AG08396 (cell line): ENCODE measurements at places on chromosomes 6 and 20.

DNA sequence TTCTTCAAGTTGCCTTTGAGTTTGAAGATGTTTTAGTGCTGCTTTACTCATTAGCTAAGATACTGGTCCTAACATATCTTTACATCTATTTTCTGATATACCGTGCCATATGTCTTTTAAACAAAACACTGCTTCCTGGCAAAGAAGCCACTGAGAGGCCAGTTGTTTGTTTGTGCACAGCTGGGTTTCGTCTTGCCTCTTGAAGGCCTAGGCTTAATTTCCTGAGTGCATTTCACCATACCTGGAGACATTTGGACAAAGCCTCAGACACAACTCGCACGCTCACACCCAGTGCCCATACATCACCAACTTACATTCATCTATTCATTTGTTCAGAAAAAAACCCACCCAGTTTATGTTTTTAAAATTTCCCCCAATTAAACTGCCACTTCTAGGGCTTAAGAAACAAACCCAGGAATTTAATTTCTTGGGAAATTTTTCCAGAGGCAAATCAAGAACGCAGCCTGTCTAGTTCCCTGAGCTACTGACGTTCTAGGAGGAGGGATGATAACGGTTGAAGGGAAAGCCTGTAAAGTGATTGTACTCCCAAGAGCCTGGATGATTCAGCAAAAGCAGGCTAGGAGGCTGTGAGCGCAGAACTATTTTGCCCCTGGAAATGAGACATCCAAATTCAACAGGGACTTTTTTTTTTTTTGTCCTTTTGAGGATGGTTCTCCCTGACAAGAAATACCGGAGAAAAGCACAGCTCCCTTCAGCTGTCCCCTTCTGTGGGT, 77.7 kb downstream of the OLIG3 start:
- DNase-seq = peak; percentile 24

- DNase-seq = no peak
These were observed 13.2 kb upstream of the PARD6B start for GRCh38 chr20:50717974-50718761.

- DNase-seq = no peak
These were observed 67.8 kb upstream of the ADGRF4 start for GRCh38 chr6:47630587-47630986.

DNA sequence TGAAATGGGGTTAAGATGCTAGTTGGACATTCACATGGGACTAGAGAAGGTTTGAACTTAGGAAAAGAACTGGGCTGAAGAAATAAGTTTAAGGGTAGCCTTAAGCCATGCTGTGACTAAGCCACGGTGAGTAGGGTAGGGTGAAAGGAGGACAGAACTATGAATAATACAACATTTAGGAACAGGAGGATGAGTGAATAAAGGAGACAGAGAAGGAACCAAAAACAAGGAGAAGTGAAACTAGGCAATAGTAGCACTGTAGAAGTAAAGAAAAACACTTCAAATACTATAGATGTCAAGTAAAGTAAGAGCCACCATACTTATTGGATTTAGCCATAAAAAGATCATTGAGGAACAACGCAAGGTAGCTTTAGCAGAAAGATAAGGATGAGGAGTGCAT, 111.2 kb downstream of the KCNQ5 start:
- DNase-seq = no peak

DNA sequence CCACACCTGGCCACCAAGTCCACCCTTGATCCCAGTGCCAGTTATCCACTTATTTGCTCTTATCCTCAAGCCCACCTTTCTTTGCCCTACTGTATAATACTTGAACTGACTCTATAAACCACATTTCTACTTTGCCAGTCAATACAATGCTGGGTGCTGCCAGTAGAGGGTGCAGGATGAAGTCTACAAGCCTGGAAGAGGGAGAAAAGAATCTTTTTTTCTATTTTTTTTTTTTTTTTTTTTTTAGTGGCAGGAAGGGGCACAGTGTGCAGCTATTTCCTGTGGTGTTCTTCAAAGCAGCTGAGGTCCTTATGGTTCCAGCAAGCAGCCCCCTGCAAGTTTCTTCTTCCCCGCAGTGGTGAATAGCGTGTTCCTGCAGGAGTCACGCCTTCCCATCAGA, 22.2 kb upstream of the GABRR1 start:
- peak; percentile 20 for DNase-seq

DNA sequence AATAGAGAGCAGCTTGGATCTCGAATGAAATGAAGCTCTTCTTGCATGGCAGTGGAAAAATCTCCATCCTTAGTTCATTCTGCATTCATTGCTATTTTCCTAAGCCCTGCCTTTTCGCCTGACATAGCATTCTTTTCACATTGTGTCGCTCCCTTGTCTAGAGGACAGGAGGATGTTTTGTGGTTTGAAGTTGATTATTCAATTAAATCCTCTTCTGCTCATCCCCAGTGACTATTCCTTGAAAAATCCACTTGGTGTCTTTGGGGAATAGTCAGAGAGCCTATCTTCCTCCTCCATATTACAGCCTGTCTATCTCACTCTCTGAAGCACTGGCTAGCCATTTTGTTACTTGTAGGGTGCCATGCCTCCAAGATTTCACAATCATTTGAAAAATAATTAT, 161.2 kb downstream of the KLHL32 start:
- no peak for DNase-seq

DNA sequence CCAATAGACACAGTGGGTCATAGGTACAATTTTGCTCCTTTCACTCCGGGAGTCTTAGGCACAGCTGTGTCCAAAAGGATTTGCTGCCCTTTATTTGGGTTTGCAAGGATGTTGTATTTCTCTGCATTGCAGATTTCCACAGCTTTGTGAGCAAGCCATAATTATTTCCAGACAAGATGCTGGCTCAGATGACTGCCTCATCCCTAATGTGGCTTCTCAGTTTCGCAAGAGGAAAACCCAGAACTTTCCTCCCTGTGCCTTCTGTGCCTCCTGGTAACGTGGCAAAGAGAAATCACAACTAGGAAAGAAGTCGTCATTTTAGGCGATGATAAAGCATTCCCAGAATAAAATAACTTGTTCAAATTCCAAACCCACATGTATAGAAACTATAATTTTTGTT, 33.7 kb downstream of the FAM50B start:
- peak; percentile 53 for DNase-seq

DNA sequence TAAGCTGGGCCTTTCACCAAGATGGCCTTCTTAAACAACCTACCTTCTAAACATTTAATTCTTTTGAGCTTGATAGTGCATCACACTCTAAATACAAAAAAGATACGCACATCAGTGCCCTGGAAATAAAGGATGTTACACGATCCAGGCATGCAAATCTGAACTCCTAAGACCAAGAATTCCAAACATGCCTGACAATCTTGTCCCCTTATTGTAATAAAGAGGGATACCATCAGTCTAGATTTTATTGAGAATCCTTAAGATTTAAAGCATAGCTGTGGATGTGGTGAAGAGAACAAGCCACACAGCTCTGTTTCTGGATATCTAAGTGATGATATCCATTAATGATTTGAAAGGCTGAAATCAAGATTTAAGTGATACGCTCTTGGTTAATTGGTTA, 13.0 kb downstream of the ZNF451 start:
- DNase-seq = no peak

- no peak for DNase-seq
These were observed 99.3 kb upstream of the BMP5 start for GRCh38 chr6:55974688-55975087.

DNA sequence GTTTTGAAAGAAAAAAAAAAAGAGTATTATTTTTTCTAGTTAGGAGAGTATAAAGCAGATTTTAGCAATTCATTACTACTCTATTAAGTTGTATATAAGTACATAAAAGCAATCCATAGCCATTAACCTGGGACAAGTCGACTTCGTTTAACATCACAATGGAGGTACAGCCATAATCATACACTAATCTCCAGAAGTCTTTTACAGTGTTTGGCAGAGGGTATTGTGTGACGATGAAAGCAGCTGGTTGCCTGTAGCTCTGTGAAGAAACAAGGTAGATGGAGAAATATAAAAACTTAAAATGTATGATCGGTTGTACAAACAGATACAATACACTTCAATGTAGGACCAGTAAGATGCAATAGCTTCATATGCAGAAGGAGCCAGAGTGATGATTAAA, 75.9 kb upstream of the THEMIS start:
- DNase-seq = no peak

DNA sequence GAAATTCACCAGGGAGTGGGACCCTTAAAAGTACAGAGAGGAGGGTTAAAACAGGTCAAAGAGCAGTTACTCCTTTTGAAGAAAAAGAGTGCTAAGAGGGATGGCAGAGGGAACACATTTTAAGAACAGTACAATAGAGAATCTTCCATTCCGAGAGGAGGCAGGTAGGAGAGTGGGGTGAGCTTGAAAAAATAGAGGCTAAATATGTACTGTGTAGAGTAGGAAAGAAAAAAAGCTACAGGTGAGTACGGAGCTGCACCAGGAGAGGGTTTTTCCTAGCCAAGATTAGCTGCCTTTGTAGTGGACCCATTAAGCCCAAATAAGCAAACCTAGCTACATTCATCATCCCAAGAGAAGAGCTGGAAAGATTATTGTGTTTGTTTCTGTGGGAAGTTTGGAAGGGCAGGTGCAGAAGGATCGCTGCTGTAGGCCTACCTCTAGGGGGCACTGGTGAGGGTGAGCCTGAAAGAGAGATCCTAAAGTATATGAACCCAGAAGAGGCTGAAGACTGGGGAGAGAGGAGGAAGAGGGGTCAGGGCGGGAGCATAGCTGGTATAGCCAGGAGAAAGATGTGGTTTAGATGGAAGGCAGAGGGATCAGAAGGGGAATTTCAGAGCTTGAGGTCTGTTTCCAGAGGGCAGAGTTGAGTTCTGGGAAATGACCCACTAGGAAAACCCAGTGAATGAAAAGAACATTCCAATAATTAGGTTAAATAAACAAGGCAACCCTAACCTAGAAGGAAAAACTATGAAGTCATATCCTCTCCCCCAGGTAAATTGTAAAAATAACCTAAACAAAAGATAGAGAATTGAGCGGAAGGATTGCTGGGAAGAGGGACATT, 50.2 kb upstream of the HINT3 start:
- DNase-seq = peak; percentile 48

- no peak for DNase-seq
These were observed 311.8 kb downstream of the CD83 start for GRCh38 chr6:14429396-14429795.

GRCh38 chr20:39882806-39883205, 806.2 kb downstream of the MAFB start:
- no peak for DNase-seq

GRCh38 chr6:119735530-119735929, 386.0 kb upstream of the MAN1A1 start:
- no peak for DNase-seq

- no peak for DNase-seq
These were observed 179.6 kb upstream of the PTCHD4 start for GRCh38 chr6:48290595-48290994.

DNA sequence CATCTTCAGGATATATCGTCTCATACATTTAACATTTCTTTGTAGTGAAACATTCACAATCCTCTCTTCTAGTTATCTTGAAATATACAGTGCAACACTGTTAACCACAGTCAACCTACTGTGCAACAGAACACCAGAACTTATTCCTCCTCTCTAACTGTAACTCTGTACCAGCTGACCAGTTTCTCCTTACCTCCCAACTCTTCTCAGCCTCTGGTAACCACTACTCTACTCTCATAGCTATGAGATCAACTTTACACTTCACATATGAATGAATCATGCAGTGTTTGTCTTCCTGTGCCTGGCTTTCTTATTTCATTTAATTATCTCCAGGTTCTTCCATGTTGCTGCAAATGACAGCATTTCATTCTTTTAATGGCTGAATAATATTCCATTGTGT, 337.6 kb downstream of the BTBD9 start:
- no peak for DNase-seq

DNA sequence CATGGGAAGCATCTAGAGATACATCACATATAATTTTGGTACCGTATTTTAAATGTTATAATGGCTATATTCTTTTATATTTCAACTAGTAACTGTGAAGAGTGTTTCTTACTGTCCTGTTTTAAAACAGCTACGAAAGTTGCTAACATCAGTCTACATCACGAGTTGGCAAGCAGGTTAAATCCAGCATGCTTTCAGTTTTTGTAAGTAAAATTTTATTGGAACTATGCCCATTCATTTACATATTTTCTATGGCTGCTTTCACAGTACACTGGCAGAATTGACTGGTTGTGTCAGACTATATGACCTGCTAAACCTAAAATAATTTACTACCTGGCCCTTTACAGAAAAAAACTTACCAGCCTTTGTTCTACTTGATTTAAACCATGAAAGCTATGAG, 478.1 kb downstream of the PHF3 start:
- DNase-seq = no peak

DNA sequence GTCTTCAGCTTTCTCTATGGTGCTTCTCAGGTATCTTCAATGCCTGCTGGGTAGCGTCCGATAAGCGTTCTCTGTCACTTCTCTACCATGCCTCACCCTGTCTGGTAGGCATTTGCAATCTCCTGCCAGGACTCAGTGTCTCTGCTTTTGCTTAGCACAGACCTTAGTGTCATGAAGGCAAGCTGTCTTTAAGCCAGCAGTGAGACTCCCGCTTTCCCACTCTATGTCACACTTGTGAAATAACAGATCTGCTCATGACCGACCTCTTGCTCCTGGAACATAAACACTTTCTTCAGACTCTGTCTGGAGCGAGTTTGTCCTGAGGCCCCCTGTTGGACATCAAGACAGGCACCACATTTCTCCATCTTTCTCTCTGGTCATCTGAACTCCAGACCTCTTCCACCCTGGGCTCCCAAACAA, 17.0 kb downstream of the ADGRB3 start:
- no peak for DNase-seq

DNA sequence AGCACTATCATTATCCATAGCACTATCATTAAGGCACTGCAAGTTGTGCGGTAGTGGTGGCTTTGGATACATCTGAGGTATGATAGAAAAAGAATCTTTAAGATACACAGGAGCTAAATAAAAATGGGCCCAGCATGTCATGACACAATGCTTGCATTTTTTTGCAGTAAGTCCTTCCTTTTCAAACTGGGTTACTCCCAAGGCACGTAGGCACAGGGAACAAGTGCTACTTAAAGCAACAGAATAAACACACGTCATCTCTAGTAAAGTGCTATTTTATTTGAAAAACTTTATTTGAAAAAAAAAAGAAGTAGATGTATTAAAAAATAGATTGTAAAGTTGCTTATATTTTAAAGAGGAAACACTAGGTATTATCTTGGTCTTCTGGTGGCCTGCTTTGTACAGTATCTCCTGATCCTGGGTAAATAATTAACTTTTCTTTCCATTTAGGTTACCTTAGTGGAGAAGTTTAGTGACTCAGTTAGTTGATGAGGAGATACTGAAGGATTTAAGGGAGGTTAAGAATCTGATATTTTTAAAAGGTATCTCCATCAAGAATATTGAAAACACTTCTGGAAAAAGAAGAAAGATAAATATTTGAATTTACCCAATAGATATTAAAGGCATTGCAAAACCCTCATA, 129.6 kb downstream of the EDN1 start:
- DNase-seq = no peak

DNA sequence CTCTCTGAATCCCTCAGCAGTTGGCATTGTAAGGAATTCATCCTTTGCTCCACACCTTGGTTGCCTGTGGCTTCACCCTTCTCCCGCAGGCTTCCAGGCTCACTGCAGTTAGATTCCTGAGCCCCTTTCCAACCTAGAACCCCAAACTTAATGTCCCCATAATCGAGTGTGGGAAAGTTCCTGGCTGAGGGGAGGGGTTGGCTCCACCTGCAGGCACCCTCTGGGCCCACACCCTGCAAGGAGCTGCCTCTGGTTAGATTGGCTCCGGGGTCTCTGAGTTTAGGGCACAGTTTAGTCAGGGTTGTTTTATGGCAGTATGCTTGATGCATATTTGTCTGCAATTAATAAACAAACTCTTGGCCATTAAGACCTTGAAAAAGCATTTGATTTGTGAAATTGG, 63.4 kb downstream of the MTHFD1L start:
- DNase-seq = no peak

- no peak for DNase-seq
These were observed 41.5 kb downstream of the SLC22A2 start for GRCh38 chr6:160217073-160217472.
